ENCODE measurements at places on chromosomes 11 and 22.

DNA sequence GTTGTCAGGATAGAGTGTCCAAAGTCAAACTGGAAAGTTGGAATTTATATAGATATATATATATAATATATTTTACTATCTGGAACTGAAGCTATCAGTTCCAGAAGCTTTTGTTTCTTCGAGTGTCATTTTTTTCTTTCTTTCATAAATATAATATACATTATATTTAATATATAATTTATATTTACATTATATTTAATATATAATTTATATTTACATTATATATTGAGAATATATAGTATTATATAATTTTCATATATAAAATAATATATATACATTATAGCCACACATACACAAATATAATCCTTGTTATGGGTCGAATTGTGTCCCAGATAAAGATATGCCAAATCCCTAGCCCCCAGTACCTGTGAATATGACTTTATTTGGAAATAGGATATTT is 842.3 kb upstream of the LRRC4C start:
- no peak for DNase-seq

DNA sequence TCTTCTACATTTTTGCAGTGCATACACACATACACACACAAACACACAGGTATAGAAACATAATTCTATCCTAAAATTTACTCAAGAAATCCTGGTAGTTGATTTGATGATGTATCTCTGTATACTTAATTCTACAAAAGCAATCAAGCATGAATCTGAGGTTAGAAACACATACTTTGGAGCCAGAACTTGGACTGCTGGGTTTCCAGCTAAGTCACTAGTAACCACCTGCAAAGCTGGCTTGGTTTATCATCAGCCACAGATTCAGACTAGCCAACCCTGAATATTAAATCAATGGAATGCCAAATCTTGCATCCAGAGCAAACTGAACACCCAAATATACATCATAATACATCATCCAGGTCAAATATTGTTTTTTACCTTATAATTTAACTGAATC is 24.8 kb upstream of the POU2AF2 start:
- DNase-seq, result no peak

- no peak for DNase-seq
These were observed 43.1 kb downstream of the TRAF6 start for GRCh38 chr11:36467012-36467411.

GRCh38 chr11:8081591-8082250 is 710 bp downstream of the TUB start:
- DNase-seq, result no peak

- DNase-seq, result no peak
These were observed 116.3 kb downstream of the CCDC81 start for GRCh38 chr11:86491027-86491426.
